Naive thymus-derived CD4-positive, alpha-beta T cell (primary cell): ENCODE measurements at places on chromosomes 3 and 15. TPM values are rescaled to one million over a fixed set of nuclear protein-coding genes. Genes with fewer than 3 reads are reported as not detected.
A peak's percentile ranks its signal among the peaks of the same experiment; 100 is the strongest.

DNA sequence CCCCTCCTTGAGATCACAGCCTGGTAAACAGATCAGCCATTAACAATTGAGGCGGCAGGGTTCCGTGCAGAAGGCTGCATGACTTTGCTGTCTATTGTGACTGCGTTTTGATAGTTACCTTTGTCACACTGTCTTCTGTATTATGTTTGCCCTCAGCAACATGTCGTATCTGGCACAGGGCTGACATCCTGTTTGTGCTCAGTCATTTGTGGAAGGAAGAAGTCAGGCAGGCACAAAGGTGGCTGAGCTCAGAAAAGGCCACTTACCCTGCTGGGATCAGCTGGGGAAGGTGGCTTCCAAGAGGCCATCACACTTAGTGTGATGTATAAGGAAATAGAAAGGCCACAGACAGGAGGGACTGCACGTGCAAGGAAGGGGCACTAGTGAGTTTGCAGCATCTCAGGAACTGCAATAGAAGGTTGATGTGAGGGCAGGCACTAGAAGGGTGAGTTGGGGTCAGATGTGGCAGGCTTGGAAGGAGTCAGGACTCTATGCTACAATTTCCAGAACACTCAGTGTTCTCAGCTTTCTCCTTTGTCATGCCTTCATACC is 13.4 kb downstream of the PML start:
- DNase-seq = peak; percentile 54
- peaks cover 11% of the 10 kb centered on the region for H3K4me1 ChIP-seq
- H3K27me3 ChIP-seq = no peaks in the 10 kb centered on the region
- H3K4me3 ChIP-seq = no peak overlapping the region

The GOLGA8J gene
- not detected for total RNA-seq

The ANKRD63 gene
- not detected for total RNA-seq

The BCL6 gene
- total RNA-seq = 29.5 TPM in 2 replicates

DNA sequence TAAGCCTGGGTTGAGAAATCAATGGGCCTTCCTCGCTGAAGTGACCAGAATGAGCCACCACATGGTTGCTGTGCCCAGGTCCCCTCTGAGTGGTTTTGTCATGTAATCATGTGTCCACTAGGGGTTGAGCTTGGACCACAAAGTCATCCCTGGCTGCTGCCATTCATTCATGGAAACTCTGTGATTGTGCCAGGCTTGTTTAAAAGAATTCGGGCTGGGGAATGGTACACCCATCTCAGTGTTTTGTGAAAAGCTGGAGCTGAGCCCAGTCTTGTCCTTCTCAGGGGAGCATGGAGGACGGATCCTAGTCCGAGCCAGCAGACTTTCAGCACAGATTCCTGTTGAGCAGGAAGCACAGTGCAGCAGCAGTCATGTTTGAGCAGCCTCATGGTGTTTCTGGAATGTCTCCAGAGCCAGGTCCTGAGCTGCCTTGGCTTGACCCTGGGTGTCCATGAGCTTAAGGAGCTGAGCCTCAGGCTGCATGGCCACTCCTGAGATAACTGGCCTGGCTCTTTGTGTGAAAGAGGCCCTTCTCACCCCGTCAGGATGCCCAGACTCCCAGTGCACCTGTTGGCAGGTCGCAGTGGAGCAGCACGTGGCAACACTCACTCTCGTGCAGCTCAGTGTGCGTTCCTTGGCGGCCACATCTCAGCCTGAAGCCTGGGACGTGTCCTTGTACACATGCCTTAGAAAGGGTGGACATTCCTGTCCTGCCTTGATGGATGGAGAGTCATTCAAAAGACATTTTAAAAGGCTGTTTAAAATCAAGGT is 260.3 kb upstream of the TPM1 start:
- no peaks in the 10 kb centered on the region for H3K4me1 ChIP-seq
- no peaks in the 10 kb centered on the region for H3K36me3 ChIP-seq
- H3K27ac ChIP-seq = no peak overlapping the region
- no peak for DNase-seq
- H3K27me3 ChIP-seq = no peaks in the 10 kb centered on the region
- H3K4me3 ChIP-seq = no peak overlapping the region

The CYP8B1 gene
- not detected for total RNA-seq

- no peak for DNase-seq
- H3K27ac ChIP-seq = peak overlapping the region; percentile 28
- H3K27me3 ChIP-seq = no peaks in the 10 kb centered on the region
- H3K4me1 ChIP-seq = no peaks in the 10 kb centered on the region
These were observed 135.1 kb downstream of the LRRC28 start for GRCh38 chr15:99386391-99386790.

GRCh38 chr3:33093847-33094246 is 3.1 kb downstream of the GLB1 start:
- H3K4me3 ChIP-seq = no peak overlapping the region
- H3K27me3 ChIP-seq = no peaks in the 10 kb centered on the region
- peaks cover 23% of the 10 kb centered on the region for H3K4me1 ChIP-seq
- H3K27ac ChIP-seq = no peak overlapping the region

The SYNPR gene
- total RNA-seq = not detected

- H3K4me3 ChIP-seq = no peak overlapping the region
- peaks cover 29% of the 10 kb centered on the region for H3K36me3 ChIP-seq
- no peaks in the 10 kb centered on the region for H3K27me3 ChIP-seq
- DNase-seq = no peak
These were observed 69.7 kb downstream of the KLHL25 start for GRCh38 chr15:85725019-85725418.

The CRABP1 gene
- not detected for total RNA-seq

DNA sequence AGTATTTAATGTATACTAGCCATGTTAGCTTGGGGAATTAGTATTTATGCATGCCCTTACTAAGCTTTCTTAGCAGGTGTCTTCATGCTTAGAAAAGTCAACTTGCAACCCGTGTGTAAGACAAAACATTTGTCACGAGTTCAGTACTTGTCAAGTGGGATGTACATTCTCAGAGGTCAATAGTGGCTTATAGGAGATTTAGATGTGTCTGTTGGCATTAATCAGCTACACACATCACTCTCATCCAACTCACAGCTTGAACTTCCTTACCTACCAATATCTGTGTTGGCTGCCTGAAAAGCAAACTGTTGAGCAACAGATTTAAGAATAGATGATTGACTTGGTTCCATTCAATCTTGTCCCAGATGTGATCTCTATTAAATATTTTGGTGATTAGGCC is 109.5 kb downstream of the ROBO2 start:
- H3K4me3 ChIP-seq = peak overlapping the region; percentile 10
- no peaks in the 10 kb centered on the region for H3K4me1 ChIP-seq
- no peaks in the 10 kb centered on the region for H3K36me3 ChIP-seq
- no peaks in the 10 kb centered on the region for H3K27me3 ChIP-seq

DNA sequence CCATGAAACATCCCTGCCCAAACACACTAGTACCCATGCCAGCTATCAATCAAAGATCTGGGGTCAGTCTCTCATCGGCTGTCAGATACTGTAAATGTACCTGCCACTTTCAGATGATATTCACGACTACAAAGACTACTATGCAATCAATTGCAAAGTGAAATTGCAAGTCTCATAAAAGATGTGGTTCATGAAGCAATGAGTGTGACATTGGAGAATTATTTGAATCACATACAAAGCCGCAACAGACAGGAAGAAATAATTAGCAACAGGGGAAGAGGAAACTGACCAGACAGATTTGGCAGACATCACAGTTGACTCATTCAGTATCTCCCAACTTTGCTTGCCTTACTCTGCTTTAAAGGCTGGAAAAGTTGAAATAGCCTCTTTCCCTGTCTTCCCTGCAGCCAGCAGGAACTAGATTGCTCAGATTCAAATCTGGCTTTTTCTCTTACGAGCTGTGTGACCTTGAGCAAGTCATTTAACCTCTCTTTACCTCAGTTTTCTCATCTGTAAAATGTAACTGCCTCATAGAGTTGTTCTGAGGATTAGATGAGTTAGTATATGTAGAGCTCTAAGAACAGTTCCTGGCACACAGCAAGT is 95.7 kb upstream of the C3orf80 start:
- no peak overlapping the region for H3K27ac ChIP-seq
- no peaks in the 10 kb centered on the region for H3K27me3 ChIP-seq
- DNase-seq = no peak

The GPR15 gene
- 5.1 TPM for total RNA-seq

- H3K36me3 ChIP-seq = no peaks in the 10 kb centered on the region
- H3K4me1 ChIP-seq = no peaks in the 10 kb centered on the region
- no peak for DNase-seq
These were observed 35.1 kb downstream of the SLMAP start for GRCh38 chr3:57791245-57791644.

- no peak for DNase-seq
- H3K36me3 ChIP-seq = no peaks in the 10 kb centered on the region
- no peaks in the 10 kb centered on the region for H3K27me3 ChIP-seq
These were observed 36.9 kb downstream of the PLS1 start for GRCh38 chr3:142633073-142633472.

GRCh38 chr3:153640689-153641665 is 479.0 kb downstream of the RAP2B start:
- no peak overlapping the region for H3K27ac ChIP-seq
- H3K36me3 ChIP-seq = no peaks in the 10 kb centered on the region
- no peaks in the 10 kb centered on the region for H3K27me3 ChIP-seq
- peaks cover 24% of the 10 kb centered on the region for H3K4me1 ChIP-seq

The SPESP1 gene
- 0.61 and 1.3 TPM in 2 replicates for total RNA-seq

- no peaks in the 10 kb centered on the region for H3K4me1 ChIP-seq
- no peak overlapping the region for H3K4me3 ChIP-seq
- no peaks in the 10 kb centered on the region for H3K27me3 ChIP-seq
- no peaks in the 10 kb centered on the region for H3K36me3 ChIP-seq
These were observed 70.0 kb upstream of the ACP3 start for GRCh38 chr3:132247211-132247610.

- H3K4me1 ChIP-seq = no peaks in the 10 kb centered on the region
- no peak for DNase-seq
- no peaks in the 10 kb centered on the region for H3K27me3 ChIP-seq
- H3K36me3 ChIP-seq = no peaks in the 10 kb centered on the region
These were observed 26.9 kb upstream of the LCTL start for GRCh38 chr15:66592505-66593218.

The DNAH12 gene
- total RNA-seq = 0.07 TPM

The C3orf49 gene
- total RNA-seq = not detected

GRCh38 chr15:66389859-66390381 is 3.2 kb downstream of the MAP2K1 start:
- H3K36me3 ChIP-seq = peaks cover 3% of the 10 kb centered on the region
- H3K4me1 ChIP-seq = peaks cover 70% of the 10 kb centered on the region
- no peak for DNase-seq
- peak overlapping the region; percentile 46 for H3K27ac ChIP-seq

GRCh38 chr3:10600296-10600714 is 94.9 kb upstream of the ATP2B2 start:
- no peak overlapping the region for H3K4me3 ChIP-seq
- H3K4me1 ChIP-seq = peaks cover 29% of the 10 kb centered on the region
- DNase-seq = no peak
- no peaks in the 10 kb centered on the region for H3K36me3 ChIP-seq
- no peak overlapping the region for H3K27ac ChIP-seq

DNA sequence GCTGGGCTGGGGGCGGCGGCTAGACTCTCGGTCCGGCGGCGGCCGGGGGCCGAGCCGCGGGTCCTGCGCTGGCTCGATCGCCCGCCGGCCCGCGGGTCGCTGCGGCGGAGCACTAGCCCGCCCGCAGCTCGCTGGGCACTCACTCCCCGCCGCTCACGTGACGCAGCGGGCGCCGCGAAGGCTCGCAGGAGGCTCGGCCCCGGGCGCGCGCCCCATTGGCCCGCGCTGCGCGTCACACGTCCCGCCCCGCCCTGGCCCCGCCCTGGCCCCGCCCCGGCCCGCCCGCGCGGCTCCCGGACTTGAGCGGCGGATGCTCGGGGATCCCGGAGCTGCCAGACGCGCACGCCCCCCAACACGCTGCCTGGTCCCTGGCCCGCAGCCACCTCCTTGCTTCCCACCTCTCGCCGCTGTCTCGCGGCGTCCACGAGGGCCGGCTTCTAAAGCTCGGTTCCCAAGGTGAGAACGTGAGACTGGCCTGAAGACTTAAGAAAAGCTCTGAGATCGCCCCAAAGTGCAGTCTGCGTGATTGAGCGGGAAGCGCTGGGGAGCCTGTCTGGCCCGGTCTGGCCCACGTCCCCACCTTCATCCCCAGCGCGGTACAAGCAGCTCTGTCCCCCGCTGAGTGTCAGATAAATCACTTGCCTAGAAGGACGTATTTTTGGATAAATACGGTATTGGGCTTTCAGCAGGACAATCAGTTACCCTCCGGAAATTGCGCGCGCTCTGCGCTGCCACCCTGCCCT is at the start of gene KLF15:
Gene KLF15 (minus strand): TSS at position 114 of the 743 bp plus-strand sequence. CDS start 4,486 bp downstream, outside the sequence.
- H3K36me3 ChIP-seq = no peaks in the 10 kb centered on the region
- DNase-seq = peak; percentile 64
- H3K27ac ChIP-seq = no peak within 1 kb of the TSS
- peaks cover 4% of the 10 kb centered on the region for H3K4me1 ChIP-seq

- no peaks in the 10 kb centered on the region for H3K36me3 ChIP-seq
- no peak for DNase-seq
- no peaks in the 10 kb centered on the region for H3K27me3 ChIP-seq
- H3K4me3 ChIP-seq = no peak overlapping the region
- H3K4me1 ChIP-seq = no peaks in the 10 kb centered on the region
- H3K27ac ChIP-seq = no peak overlapping the region
These were observed 80.3 kb downstream of the TM4SF4 start for GRCh38 chr3:149554826-149555225.

- H3K4me1 ChIP-seq = no peaks in the 10 kb centered on the region
- no peaks in the 10 kb centered on the region for H3K27me3 ChIP-seq
- no peak for DNase-seq
- no peak overlapping the region for H3K4me3 ChIP-seq
These were observed 120.9 kb upstream of the PFN2 start for GRCh38 chr3:150091626-150092025.

DNA sequence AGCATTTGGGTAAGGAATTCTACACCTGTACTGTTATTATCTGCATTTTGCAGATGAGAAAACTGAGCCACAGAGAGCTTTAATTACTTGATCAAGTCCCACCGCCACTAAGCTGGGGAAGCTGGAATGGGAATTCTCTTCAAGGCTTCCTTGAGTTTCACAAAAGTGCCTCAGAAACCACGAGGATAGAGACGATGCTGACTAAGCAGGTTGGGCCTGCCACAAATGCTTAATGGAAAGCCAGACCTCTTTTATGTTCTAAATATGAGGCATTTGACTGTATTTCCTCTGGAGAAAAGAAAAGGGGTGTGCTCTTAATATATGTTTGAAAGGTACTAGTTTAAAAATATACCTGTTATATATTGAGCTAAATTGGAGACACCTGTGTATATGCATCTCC is 34.7 kb downstream of the ADAMTS9 start:
- H3K4me1 ChIP-seq = no peaks in the 10 kb centered on the region
- no peak overlapping the region for H3K27ac ChIP-seq
- H3K27me3 ChIP-seq = no peaks in the 10 kb centered on the region
- no peak overlapping the region for H3K4me3 ChIP-seq
- H3K36me3 ChIP-seq = no peaks in the 10 kb centered on the region
- DNase-seq = no peak

DNA sequence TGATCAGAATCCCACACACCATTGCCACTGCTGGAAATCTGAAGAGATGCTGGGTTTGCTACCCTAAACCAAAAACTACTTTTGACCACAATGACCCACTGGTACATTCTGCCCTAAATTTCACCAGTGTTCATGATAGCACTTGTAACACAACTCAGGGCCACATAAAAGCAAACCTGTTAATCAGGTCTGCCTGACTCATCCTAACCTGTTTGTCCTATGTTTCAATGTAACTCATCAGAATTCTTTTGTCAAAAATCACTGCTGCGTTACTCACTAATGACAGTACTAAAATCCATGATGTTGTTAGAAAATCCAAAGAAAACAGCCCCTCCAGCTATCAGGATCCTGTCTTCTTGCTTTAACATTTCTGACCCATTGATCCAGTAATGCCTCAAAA is 55.6 kb upstream of the XCR1 start:
- no peaks in the 10 kb centered on the region for H3K36me3 ChIP-seq
- H3K4me1 ChIP-seq = no peaks in the 10 kb centered on the region
- DNase-seq = no peak
- H3K27ac ChIP-seq = no peak overlapping the region
- H3K4me3 ChIP-seq = no peak overlapping the region
- H3K27me3 ChIP-seq = no peaks in the 10 kb centered on the region

- DNase-seq = no peak
- H3K27ac ChIP-seq = no peak overlapping the region
- no peak overlapping the region for H3K4me3 ChIP-seq
These were observed 71.1 kb downstream of the DNAJB8 start for GRCh38 chr3:128395500-128396162.

The KCNH8 gene
- total RNA-seq = not detected in 2 replicates
